ENCODE measurements at places on chromosomes 11 and 22. TPM values are rescaled to one million over a fixed set of nuclear protein-coding genes. Genes with fewer than 3 reads are reported as not detected.

DNA sequence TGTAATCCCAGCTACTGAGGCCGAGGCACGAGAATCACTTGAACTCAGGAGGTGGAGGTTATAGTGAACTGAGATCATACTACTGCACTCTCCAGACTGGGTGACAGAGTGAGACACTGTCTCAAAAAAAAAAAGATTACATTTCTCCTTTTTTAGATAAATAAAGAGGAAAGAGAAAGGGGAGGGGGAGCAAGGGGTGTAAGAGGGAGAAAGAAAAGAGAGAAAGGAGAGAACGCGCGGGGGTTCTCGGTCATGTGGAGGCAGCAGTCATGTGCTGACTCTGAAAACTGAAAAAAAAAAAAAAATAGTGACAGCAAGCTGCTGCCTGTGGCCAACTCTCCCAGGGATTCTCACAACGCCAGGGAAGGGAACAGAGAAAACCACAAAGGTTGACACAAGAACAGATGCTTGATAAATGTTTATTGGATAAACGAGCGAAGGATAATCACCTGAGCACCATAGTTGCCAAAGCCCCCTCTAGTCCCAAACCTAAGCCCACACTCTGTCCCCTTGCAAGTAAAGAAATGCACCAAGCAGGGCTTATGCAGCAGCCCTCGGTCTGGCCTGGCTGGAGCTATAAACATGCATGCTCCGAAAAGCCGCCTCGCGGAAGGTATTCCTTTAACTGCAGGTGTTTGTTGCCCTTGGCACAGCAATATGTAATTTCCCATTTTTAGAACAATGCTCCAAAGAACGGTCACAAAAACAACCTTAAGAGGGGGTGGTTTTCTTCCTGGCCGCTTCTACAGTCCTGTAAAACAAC is 14.5 kb downstream of the SCGB1A1 start:
- DNase-seq = no peak

- no peak for DNase-seq
These were observed 7.8 kb downstream of the PIK3IP1 start for GRCh38 chr22:31284281-31285155.

GRCh38 chr11:102647430-102647829 is 22.3 kb upstream of the MMP20 start:
- DNase-seq = no peak

HSPB2 gene
- not detected for total RNA-seq

DNA sequence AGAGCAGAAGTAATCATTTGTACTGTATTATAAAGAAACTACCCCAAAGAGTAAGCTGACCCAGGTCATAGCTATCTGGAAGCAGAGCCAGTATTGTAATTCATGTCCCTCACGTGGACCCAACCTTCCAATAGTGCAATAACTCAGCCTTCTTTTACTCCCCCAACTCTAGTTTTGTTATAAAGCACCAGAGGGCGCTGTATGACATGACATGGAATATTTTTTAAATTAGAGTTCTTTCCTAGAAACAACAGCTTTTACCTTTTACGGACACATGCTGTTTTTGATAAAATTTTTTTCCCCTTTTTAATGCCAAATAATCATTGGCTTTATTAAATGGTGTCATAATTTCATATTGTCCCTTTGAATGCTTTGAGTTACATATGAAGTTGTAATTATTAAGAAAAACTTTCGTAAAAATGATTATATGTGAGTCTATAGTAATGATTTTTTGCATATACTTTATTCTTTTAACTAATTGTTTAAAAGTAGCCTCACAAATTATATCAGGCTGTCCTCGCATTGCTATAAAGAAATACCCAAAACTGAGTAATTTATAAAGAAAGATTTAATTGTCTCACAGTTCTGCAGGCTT is 76.9 kb downstream of the DKK3 start:
- DNase-seq = no peak

TPH1 gene
- total RNA-seq = 0.18 TPM

DNA sequence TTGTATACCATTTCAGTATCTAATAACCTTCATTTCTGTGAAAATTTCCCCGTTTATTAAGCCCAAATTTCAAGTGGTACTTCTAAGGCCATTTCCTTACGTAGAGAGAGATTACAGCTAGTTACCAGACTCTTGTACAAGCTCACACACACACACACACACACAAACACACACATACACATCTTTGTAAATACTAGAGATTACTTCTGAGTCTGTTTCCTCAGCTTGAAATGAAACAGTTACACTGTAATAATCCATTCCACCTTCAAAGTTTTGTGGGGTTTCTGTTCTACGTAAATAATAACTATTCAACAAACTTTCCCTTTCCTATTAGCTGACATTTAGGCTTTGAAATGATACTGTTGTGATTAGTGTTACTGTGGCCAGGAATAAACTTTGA is 6.2 kb downstream of the POGLUT3 start:
- DNase-seq = no peak

DNA sequence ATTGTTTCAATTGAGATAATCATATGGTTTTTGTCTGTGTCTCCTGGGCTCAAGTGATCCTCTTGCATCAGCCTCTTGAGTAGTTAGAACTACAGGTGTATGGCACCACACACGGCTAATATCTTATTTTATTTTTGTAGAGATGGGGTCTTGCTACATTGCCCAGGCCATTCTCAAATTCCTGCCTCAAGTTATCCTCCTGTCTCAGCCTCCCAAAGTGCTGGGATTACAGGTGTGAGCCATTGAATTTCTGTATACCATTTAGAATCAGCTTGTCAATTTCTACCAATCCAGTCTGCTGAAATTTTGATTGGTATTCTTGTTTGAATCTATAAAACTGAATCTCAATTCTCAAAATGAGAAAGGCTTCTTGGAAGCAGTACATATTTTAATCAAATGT is 10.4 kb upstream of the KAT5 start:
- no peak for DNase-seq

LGR4 gene
- not detected for total RNA-seq

DNA sequence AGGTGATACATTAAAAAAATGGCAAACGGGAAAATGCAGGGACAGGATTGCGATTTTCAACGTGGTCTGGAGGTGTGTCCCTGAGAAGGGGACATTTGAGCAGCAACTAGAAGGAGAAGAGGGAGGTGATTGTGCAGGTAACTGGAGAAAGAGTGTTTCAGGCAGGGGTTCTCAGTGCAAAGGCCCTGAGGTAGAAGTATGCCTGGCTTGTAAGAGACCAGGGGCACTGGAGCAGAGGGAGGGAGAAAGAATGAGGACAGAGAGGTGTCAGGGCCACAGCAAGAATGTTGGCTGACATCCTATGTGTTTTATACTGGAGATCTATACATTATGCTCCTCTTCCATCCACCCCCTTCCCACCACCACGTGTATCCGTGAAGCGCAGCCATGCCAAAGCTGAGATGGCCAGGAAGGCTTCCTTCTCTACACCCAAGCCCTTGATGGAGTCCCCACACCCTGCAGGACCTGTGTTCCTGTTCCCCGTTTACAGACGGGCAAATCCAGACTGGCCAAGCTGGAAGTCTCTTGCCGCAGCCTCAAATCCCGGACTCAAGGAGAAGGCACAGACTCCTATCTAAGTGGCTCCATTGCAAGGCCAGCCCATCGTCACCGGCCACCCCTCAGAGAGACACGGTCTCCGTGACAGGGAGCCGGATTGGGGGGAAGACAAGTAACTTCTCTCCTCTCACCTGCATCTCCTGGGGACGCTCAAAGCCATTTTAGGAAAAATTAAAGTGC is 416.1 kb downstream of the MN1 start:
- no peak for DNase-seq

GRCh38 chr22:46056546-46057245 is 79.7 kb upstream of the WNT7B start:
- no peak for DNase-seq

GRCh38 chr11:11415901-11416300 is 62.9 kb upstream of the CSNK2A3 start:
- no peak for DNase-seq

DNA sequence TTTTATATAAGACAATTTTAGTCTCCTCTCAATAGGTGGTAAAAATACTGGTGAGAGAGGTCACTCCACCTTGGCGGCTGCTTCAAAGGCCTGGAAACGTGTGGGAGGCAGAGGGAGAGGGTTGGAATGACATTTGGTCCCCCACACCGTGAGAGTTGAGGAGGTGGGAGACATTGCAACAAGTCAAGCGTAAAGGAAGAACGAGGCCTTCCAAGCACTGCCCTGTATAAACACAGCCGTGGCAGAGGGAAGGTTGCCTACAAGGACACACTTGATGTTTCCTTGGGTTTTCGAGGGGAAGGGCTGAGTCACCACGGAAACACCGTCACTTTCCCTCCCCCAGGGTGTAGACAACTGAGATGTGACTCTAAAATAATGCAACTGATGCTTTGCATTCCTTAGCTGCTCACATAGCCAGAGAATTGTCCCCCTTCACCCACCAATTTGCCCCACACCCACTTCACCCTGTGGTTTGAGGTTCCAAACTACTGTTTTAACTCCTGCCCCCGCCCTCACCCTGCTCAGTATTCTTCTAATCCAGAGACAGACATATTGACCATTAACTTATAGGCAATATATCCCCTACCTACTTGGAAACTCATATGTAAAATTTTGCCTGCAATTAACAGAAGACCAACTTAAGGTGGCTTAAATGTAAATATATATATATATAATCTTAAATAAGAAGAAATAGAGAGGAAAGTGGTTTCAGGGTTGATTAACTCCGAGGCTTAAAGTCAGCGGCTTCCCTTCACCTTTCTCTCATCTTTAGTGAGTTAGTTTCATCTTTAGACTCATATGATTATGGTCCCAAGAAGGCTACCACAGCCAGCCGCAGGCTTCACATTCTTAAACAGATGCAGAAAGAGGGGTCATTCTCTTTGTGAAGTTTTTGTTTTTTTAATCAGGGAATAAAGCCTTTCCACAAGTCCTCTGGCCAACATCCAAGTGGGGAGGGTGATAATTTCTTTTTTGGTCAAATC is 54.1 kb upstream of the BDNF start:
- DNase-seq = no peak

CECR2 gene
- total RNA-seq = not detected

P4HA3 gene
- not detected for total RNA-seq

OR52I2 gene
- total RNA-seq = not detected

MN1 gene
- total RNA-seq = 0.40 TPM

DNA sequence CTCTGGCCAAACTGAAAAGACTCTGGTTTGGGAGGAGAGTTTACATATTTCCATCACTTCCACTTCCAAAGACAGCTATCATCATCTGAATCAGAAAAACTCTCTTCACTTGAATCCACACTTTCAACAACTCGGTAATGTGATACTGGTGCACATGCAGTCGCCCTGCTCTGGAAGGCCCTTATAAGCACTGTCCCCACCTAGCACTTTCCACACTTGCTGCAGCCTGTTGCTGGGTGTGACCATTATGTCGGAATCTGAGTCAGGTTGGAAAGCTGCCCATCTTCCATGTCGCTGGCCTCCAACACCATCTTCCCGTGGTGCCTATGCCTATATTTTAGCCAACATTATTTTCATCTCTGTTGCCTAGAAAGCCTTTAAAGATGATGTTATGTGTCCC is 1.1 kb upstream of the OR10A5 start:
- no peak for DNase-seq

MS4A4E gene
- not detected for total RNA-seq

GRCh38 chr11:126791446-126791845 is 209.1 kb downstream of the KIRREL3 start:
- DNase-seq = no peak

DNA sequence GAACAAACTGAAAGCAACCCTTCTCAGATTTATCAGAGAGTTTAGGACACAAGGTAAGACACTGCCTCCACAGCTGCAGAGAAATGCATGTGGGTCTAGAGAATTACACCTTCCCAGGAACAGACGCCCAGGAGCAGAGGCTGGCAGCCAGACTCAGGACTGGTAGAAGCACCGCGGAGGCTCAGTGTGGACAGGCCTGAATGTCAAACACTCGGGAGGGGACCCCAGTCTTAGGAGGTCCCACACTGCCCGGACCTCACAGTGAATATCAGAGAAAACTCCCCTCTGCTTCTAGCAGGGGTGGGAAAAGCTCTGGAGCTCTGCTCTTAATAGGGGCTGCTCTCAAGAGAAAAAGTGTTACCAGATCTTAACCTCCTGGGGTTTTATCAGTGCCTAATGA is 952.7 kb downstream of the BRD1 start:
- no peak for DNase-seq

GRCh38 chr11:134580610-134580975 is 168.6 kb upstream of the B3GAT1 start:
- no peak for DNase-seq

- DNase-seq = no peak
These were observed 201.2 kb upstream of the MTNR1B start for GRCh38 chr11:92768121-92768840.

- DNase-seq = no peak
These were observed 1110.4 kb upstream of the CCDC90B start for GRCh38 chr11:84396521-84396920.

ZNF202 gene
- total RNA-seq = 9.9 TPM

DNA sequence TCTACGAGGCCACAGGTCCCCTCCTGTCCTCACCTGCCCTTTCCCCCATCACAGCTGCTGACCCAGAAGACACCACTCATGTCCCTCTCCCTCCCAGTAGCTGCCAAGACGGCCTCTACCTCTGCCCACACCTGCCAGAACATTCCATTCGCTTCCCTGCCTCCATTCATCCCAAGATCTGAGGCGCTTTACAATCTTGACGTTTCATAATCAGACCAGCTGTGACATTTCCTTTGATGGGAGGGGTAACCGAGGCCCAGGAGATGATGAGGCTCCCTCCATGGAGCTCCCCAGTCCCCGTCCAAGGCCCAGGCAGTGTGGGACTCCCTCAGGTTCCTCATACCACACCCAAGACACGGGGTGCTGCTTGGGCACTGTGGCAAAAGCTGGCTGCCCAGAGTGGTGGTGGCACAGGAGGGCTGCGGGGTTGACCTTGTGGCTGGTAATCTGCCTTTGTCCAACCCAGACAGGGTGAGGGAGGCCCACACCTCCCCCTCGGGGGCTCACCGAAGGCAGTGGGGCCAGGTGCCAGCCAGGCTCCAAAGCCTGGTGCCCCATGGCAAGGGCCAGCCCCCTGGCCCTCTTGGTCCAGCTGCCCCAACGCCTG is 17.3 kb downstream of the PHLDA2 start:
- no peak for DNase-seq

DNA sequence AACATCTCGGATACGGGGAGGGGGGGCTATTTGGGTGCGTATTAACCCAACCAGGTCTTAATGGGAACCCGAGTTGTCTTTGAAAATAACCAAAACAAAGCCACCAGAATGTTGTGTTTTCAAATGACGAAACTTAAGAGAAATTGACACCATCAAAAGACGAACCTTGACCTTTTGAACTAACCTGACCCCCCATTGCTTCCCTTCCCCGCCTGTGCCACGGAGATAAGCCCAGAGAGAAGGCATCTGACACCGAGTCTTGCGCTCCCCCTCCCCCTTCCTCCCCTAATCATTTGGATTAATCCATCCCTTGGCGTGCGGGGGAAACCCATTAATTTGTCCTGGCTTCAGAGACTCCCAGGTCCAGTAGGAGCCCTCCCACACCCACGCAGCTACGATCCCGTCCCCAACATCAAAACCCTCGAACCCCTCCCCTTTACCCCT is 4.5 kb upstream of the GCAT start:
- DNase-seq = no peak

- no peak for DNase-seq
These were observed 189.7 kb upstream of the BLID start for GRCh38 chr11:122305426-122306320.
